ENCODE measurements at places on chromosomes 16 and 17.

GRCh38 chr17:81435652-81436293 lies 40.5 kb downstream of the BAHCC1 start:
- DNase-seq: no peak

DNA sequence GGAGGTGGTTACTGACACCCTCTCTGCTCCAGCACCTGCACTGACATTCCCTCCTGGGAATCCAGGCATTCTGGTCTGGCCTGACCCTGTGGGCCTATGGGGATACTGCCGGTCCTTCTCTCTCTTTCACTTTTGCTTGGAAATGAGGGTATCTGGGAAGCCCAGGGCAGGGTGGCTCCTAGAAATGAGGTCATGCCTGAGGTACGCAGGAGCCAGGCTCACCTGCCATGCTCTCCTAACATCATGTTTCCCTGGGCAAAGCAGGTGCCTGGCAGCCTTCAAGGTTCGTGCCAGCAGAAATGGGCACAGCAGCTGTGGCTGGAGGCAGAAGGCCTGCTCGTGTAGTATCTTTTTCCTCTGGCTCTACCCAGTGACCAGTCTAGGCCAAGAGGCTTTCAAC lies 3.3 kb downstream of the ITGA3 start:
- DNase-seq: no peak

GRCh38 chr17:67105213-67105612 lies 60.9 kb downstream of the CACNG1 start:
- no peak for DNase-seq

- DNase-seq: no peak
Measured at GRCh38 chr16:80631581-80631980, 90.8 kb downstream of the DYNLRB2 start.

DNA sequence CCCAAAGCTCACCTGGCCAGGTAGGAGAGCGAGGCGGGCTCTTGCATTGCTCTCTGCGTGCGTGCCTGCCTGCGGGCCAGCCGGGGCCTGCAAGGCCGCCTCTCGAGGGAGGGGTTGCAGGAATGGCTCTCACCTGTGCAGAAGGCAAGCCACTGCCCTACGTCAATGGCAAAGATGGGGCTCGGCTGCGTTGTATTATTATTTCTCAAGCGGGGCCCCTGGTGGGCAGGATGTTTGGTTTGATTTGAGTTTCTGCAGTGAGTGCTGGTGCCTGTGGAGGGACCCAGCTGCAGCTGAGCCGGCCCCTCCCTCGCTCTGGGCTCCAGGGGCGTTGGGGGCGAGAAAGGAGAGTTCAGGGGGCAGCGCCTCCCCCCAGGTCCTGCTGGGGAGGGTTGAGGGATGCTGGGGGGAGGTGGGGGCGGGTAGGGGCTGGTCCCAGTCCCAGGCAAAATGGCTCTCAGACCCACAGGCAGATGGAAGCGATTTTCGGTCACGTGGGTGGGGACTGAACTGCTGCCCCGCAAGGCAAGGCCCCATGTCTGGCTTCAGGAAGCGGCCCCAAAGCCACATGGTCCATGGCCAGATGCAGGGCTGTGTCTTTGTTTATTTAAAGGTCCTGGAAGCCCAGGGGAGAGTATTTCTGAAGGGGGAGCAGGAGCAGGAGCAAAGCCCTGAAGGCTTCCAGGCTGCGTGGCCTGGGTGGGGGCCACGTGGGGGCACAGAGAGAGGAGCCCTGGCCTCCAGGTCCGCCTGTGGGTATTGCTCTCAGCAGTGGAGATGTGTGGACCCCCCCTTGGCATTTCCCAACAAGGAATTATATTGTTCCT lies 338.8 kb downstream of the SEC14L1 start:
- no peak for DNase-seq

DNA sequence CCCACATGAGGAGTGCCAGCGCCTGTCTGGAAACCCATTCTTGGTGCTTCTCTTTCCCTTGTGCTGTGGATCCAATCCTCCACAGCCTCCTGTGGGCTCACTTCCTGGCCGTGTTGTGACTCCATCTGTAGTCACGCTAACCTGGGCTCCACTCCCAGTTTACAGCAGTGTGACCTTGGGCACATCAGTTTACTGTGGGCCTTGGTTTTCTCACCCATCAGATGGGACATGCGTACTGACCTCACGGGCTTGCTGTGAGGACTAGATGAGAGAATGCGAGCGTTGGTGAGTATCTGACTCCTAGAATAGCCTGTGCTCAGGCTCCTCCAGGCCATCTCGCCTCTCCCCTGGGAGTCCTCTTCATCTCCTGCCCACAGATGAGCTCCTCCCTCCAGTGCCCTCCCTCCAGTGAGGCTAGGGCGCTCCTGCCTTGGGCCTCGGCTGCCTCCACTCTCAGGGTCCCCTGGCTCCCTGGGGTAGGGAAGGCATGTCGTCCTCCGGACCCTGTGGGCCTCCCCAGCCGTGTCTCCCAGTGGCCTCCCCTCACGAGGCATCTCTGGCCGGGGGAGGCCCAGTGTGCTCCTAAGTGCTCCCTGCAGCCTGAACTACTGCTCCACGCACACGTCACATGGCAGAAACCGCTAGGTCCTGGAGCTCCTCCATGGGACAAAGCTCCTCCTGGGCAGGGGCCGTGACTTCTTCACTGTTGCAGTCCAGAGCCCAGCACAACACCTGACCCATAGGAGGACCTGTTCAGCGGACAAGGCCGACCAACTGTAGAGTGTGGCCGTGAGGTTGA lies 5.2 kb upstream of the FOXJ1 start:
- no peak for DNase-seq

DNA sequence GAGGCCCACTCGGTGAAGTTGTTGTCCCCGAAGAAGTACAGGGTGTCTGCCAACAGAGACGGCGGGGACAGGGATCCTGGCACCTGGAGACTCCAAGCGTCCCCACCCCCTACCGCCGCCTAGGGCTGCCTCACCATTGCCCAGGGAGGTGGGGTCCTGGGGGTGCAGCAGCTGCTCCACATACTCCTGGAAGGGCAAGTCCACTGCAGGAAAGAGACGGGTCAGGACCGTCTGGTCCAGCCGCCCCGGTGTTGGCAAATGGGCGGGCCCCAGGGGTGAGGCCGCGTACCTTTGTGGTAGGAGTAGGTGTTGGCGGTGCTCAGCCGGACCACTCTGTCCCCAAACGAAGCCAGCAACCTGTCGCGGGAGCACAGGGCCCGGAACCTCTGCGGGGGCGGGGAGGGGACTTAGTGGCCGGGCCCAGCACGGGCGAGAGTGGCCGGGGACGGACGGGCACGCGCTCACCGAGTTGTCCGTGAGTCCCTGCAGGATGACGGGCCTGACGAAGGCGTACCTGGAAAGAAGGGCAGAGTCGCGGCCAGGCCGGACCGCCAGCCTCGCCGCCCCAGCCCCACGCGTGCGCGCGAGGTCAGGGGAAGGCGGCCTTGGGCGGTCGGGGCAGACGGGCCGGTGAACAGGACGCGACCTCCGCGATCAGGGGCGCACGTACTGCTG lies 601 bp downstream of the JMJD8 start:
- DNase-seq: no peak

- no peak for DNase-seq
Measured at GRCh38 chr16:25501530-25502255, 190.1 kb upstream of the HS3ST4 start.

DNA sequence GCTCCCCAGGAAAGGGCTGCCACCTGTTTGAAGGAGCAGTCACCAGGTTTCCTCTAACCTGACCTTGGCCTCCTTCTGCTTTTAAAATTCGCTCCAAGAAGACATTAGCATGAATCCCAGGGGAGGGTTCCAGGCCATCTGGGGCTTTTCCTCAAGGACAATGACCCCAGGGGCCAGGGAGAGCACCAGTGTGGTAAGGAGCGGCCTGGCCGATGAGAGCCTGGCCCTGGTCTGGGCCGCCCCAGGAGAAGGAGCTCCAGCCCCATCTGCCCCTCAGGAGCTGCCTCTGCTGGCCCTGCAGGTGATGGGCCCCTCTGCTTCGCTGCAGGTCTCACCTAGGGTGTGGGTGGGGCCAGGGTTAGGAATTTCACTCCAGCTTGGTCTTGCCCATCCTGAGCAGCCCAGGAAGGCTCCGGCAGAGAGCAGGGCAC lies 209.2 kb upstream of the TNRC6C start:
- no peak for DNase-seq

DNA sequence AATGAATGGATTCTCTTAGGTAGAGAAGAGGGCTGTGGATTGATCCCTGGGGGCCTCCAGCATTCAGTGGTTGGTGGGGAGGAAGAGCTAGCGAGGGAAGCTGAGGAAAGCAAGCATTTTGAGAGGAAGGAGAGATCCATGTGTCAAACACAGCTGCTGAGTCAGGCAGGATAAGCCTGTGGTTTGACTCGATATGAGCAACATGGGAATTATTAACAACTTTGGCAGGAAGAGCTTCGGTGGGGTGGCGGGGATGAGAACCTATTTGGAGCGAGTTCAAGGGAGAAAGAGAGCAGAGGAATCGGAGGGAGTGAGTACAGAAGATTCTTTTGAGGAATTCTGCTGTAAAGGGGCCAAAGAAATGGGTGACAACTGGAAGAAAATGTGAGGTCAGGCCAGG lies 59.5 kb upstream of the CDC42EP4 start:
- no peak for DNase-seq

- no peak for DNase-seq
Measured at GRCh38 chr16:89620406-89620841, 7.0 kb downstream of the DPEP1 start.

DNA sequence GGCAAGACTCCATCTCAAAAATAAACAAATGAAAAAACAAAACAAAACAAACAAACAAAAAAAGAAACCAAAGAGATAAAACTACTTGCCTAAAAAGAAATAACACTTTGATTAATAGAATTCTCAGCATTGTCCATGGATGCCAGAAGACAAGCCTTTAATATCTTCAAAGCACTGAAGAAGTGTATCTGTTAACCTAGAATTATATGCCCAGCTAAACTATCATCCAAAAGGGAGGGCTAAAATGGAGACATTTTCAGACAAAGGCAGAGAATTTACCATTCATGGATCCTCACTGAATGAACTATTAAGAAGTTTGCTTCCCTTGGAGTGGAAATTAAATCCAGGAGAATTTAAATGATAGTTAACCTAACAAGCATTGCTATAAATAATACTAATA lies 130.1 kb upstream of the SEC14L1 start:
- no peak for DNase-seq

DNA sequence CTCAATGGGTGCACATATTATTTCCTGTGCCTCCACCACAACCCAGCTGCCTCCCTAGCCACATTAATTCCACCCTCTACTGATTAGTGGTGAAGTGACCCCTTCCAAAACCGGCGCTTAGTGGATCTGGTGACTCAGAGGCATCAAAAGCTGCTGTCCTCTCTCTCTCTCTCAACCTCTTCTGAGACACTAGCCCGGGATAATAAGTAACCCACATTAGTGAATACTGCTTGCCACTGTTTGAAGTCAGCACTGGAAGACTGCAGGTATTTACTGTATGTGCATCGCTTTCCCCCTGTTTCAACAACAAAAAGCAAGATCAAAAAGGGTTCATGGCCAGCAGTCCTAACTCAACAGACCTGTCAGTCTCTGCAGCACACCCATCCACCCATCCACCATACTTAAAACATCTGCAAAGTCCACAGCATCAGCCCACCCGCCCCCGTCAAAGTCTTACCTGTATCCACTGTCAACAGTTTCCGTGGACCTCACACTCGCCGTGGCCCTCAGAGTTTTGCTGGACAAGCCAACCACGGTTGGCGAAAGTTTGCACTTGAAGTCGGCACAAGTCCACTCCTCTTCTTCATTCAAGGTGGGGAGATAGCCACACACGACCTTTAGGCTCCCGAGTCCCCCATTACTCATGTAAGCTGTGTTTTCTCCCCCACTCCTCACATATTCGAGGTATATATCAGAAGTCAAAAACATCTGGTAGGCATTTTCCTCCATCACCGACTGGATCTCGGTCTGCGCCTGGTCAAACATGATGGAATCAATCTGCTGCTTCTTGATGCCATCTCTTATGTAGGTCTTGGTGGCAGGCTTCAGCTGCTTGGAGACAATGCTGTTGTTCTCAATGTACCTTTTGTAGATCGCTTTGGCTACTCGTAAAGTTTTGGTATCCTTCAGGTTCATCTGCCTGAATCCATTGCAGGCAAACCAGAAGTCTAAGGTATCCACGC lies 3.8 kb downstream of the AXIN2 start:
- DNase-seq: no peak

GRCh38 chr17:38591759-38592241 lies 14.0 kb downstream of the SRCIN1 start:
- DNase-seq: no peak

DNA sequence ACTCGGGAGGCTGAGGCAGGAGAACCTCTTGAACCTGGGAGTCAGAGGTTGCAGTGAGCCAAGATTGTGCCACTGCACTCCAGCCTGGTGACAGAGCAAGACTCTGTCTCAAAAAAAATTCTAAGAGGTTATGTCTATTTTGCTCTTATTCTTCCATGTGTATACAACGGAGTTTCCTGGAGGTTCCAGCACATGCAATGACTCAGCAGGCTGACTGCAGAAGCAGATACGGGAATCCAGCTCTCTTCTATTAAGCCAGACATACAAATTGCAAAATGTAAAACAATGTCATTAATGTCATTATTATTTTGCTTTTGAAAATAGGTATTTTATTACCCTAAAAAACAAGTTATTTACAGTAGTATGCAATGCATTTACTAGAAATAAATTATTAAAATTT lies 18.4 kb downstream of the MIEF2 start:
- DNase-seq: no peak

DNA sequence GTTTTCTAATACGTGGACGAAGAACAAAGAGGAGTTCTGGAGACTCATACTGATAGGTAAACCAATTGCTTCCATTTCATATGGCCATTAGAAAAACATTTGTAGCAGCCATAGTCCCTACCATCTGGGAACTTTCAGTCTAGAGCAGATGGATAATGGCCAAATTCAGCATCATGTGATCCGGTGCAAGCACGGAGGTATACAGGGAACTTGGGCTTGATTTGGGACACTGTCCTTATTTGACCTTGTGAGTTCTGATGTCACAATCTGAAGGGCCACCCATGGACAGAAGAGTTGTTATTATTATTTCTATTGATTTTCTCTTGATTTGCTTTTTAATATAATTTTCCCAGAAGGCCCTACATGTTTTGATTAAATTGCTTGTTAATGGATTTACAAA lies 154.6 kb upstream of the ZNF267 start:
- DNase-seq: no peak

- no peak for DNase-seq
Measured at GRCh38 chr17:13384626-13385025, 217.1 kb downstream of the HS3ST3A1 start.
